ENCODE measurements at places on chromosomes 1 and 21.

GRCh38 chr1:26314501-26314900 lies 3.3 kb upstream of the CD52 start:
- no peak for DNase-seq

DNA sequence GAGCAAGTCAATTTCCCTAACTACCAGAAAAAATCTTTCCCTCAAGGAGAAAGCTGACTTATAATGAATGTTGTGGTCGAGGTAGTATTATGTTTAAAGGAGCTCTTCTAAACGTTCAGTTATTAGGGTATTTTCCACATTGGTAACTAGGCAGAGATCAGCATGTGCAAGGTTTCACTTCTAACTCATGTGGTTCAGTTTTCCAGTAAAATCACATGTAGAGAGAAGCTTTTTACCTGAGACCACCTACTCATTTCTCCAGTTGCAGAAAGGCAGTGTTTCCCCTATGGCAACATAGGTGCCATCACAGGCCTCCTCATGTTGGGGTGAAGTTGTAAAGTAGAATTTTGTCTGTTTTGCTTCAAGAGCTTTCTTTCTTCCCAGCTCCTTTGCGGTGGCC lies 23.7 kb downstream of the IL23R start:
- no peak for DNase-seq

DNA sequence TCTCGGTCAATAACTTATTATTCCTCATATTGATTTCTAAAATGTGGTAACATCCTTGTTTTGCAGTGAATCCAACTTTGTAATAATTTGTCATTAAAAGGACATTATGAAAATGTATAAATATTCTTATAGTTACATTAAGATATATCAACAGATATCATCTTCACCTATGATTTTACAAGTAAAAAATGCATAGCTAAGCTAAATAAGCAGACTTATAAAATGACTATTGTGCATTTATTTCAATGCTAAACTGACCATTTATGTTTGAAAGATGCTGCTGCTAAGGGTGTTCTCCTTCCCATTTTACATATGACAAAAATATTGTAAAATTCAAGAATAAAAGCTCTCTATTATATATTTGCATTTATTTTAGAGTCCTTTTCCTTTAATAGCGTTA lies 7.8 kb downstream of the PROX1 start:
- no peak for DNase-seq

DNA sequence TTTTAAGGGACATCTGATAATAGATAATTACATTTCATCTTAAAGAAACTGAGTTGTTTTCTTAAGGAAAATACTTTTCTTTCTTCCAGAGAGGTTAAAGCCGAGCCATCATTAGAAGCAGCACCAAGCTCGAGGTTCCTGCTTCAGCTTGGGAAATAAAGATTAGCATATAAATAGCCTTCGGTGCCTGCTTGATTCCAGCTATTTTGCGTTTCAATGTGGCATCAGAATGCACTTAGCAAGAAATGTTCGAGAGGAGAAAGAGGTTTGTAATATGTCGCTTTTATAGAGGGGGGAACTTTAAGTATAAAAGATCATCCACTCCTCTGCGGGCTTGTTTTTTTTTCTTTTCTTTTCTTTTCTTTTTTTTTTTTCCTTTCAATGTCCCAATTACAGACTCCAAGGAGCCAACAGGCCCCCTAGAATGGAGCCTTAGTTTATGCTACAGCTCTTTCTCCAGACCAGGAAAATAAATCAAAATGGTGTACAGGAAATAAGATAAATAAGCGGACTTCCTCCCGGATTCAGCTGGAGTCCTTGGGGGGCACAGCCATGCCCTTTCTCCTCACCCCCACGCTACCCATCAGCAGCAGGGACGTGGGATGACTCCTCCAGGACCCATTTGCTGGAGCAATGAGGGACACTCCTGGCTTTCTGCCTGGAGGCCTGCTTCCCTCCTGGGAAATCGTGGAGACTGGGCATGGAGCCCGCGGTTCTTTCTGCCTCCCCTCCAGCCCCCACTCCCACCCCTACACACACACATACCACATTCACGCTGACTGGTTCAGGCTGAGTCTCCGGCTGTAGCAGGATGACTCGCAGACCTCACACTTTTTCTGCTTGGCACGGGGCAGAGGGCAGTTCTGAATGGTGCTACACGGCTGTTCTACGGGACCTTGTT lies 131.6 kb downstream of the RRAGC start:
- no peak for DNase-seq

DNA sequence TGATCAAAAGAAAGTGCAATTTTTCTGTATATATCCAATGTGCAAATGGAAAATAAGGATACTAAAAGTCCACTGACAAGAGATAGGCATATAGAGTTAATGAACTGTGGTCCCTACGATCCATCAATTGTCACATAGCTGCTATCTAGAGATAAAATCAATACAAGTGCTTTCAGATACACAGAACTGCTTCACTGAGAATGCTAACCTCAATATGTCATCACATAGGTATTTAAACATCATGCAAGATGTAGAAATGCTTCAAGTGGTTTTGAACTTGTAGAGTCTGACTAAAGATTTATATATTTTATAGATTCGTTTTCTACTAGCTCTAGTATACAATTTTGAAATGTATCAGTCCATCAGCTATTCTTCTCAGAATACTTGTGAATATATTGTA lies 1604.7 kb downstream of the PLA2G4A start:
- peak; percentile 16 for DNase-seq

- DNase-seq = no peak
These were observed 16.2 kb downstream of the SLC2A1 start for GRCh38 chr1:42942444-42942843.

GRCh38 chr1:44515416-44515815 lies 110.4 kb downstream of the RNF220 start:
- no peak for DNase-seq

DNA sequence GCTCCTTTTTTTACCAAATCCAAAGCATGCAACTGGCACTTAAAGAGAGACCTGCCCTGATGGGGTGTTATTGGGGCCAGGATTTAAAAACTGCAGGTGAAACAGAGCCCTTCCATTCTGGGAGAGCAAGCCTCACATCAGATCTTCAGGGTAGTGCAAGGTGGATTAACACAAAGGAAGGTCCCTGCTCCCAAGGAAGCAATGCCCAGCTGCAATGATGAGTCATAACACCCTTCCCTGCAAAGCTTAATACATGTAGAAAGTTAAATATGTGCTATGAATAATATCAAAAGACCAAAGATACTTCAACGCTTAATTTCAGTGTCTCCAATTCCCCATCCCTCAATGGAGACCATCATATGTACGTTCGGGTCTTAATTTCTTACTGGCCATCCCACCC lies 508.0 kb downstream of the OMA1 start:
- no peak for DNase-seq

GRCh38 chr1:186974774-186975181 lies 146.0 kb downstream of the PLA2G4A start:
- peak; percentile 88 for DNase-seq

- DNase-seq = no peak
These were observed 15.0 kb upstream of the IKBKE start for GRCh38 chr1:206455289-206455665.

- no peak for DNase-seq
These were observed 15.9 kb downstream of the RNU5D-1 start for GRCh38 chr1:44714944-44715571.

DNA sequence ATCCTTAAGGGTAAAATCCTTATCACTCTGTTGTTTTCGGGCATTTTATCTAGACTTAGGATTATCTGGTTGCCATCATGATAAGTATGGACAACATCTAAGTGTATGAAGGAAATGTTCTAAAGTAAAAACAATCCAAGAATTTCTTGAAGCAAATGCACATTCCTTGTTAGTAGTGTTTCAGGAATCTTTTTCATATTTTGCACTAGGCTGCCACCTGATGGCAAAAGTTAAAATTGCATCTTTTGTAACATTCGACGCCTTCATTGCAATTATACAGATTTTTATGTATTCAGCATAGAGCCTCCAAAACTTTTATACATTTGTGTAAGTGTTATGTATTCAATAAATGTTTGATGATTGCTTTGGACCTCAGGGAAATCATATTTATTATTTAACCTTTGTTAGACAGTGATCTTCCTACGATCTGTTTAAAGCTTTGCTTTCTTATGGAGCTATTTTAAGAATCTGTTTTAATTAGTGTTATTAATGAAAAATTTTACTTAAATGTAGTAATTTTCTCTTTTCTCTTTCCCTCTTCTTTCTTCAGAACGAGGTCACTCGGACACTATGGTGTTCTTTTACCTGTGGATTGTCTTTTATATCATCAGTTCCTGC lies 49.4 kb upstream of the KIAA1614 start:
- DNase-seq = peak; percentile 26

- DNase-seq = no peak
These were observed 29.9 kb downstream of the CHML start for GRCh38 chr1:241610056-241610815.

DNA sequence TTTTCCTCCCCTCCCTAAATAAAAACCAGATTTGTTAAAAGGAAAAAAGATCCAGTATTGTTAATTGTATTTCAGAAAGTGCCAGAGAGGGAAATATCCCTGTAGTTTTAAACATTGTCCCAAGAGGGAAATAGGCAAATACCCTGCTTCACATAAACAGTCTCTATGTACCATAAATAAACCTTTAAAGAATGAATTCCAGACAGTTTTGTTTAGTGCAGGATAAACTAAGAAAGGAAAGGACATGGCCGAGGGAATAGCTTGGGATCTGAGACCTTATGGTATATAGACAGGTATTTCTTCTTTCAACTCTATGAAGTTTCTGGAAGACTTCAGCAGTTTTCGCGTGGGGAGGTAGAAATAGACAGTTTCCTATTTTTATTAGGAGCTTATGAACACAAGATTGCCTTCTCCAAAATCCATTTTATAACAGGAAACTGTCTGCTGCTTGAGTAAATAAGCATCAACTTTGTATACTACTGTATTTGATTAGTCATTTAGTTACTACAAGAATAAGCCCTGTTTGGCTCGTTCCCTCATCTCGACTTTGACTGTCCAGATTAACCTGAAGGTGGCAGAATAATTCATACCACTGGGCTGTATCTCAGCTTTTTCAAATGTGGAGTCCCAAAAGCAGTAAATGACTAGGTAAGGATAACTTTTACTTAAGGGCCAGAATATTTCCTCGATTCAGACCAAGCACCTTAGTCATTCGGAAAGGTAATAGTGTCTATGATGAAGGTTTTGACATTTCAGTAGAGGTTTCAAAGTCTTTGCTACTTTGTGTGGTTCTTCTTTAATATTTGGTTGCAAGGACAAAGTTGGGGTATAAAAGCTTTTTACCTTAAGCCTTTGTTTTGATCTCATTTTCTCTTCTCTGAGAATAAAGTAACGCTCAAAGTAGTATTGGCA lies 177.5 kb downstream of the VPS13D start:
- peak; percentile 55 for DNase-seq

GRCh38 chr1:75967719-75968118 lies 35.5 kb upstream of the ASB17 start:
- DNase-seq = no peak

DNA sequence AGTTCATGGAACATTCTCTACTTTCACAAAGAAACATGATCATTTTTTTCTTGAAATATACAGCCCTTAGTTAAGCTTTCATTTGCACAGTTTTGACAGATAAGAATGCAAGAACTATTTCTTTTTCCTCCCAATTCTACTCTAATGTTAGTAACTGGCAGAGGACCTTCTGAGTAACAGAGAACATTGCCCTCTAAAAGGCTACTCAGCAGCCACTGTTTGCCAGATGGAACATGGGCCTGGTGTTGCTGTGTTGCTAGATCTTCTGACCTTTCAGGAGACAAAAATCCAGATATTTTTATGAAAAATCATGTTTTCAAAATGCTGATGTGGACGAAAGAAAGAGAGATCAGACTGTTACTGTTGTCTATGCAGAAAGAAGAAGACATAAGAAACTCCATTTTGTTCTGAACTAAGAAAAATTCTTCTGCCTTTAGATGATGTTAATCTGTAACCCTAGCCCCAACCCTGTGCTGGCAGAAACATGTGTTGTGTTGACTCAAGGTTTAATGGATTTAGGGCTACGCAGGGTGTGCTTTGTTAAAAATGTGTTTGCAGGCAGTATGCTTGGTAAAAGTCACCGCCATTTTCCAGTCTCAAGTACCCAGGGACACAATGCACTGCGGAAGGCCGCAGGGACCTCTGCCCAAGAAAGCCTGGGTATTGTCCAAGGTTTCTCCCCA lies 2.9 kb upstream of the PRDX6 start:
- no peak for DNase-seq

DNA sequence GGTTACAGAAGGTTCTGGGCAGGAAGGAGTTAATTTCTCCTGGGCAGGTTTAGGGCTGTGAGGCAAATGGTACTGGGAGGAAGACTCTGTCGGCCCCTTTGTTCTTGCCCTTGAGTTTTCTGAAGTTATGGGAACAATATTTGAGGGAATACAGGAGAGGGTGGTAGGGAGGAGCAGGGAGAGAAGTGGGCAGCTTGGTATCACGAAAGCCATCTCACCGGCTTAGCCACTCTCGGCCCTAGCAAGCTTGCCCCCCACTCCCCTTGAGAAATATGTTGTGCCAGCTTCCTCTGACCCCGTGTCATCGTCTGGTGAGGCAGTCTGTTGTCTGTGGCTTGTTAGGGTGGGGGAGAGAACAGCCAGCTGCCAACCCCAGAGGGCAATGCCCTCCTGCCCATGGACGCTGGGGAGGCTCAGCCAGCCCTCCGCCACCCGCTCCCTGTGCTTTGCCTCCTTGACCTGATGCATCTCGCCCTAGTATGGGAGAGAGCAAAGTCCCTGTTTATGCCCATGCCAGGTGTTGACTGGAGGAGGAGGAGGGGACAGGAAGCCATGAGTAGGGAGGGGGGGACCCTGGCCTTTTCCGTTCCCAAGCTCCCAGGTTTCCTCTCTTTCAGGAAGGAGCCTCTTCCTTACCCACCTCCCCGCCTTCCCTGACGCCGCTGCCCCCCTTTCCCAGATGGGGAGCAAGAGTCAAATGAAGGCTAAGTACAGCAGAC lies 1.2 kb downstream of the EFNA1 start:
- no peak for DNase-seq

DNA sequence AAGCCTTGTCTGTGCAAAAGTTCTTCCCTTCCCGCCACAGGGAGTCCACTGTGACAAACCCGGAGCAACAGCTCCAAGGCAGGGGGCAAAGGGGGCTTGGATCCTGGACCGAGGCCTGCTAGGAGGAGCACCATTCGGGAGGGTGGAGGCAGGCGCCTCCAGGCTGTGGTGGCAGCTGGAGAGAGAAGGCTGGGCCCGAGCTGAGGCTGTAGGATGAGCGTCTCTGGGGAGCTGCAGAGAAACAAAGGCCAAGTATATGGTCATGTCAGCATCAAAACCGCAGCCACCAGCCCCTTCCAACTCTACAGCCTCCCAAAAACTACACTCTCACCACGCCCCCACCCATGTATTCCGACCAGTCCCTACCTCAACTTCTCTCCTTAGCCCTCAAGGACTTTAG lies 579 bp downstream of the SH3BP5L start:
- DNase-seq = no peak

DNA sequence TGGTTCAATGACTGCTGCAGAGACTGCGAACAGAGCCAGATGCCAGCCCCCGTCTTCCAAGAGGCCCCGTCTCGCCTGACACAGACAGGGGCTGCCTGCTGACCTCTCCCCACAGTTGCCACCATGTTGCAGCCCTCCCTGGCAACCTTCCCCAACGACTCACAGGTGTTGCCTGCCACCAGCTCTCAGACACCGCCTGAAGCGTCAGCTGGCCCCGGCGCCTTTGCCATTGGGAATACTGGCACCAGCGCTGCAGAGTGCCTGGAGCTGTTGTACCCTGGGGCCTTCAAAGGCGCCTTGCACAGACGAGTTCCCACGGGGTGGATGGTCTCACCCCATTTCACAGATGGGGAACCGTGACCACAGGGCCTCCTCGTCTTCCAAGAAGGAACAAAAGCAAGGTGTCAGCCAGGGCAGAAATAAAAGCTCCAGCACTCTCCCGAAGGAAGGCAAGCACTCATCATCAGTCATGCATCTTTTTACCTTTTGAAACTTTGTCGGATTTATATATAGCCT lies 167.0 kb downstream of the ADSS2 start:
- DNase-seq = no peak

GRCh38 chr1:97457446-97458089 lies 463.3 kb downstream of the DPYD start:
- DNase-seq = no peak

Measured in AG04450 (cell line).